BE2C (cell line): ENCODE measurements at places on chromosomes 4 and X.
A peak's percentile ranks its signal among the peaks of the same experiment; 100 is the strongest.

- no peak for DNase-seq
These were observed 74.1 kb upstream of the MAOA start for GRCh38 chrX:43581888-43582539.

- DNase-seq: no peak
These were observed 385.0 kb upstream of the SMIM31 start for GRCh38 chr4:164368894-164369293.

DNA sequence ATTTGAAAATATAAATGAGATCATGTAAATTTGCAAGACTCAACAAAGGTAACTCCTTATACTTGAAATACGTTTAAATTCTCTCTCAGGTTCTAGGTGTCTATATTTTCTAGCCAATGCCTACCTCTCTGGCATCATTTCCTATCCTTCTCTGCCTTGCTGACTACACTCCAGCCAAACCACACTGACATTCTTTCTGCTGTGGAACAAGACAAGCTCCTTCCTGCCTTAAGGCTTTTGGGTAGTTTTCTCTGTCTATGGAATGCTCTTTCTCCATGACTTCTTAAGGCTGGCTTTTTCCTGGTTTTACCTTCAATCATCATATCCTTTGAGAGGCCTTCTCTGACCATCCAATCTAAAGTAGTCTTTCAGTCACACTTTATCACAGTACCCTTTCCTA lies 201.0 kb downstream of the SPRY1 start:
- no peak for DNase-seq

- DNase-seq: no peak
These were observed 2024.1 kb upstream of the TENM3 start for GRCh38 chr4:180219080-180219479.

DNA sequence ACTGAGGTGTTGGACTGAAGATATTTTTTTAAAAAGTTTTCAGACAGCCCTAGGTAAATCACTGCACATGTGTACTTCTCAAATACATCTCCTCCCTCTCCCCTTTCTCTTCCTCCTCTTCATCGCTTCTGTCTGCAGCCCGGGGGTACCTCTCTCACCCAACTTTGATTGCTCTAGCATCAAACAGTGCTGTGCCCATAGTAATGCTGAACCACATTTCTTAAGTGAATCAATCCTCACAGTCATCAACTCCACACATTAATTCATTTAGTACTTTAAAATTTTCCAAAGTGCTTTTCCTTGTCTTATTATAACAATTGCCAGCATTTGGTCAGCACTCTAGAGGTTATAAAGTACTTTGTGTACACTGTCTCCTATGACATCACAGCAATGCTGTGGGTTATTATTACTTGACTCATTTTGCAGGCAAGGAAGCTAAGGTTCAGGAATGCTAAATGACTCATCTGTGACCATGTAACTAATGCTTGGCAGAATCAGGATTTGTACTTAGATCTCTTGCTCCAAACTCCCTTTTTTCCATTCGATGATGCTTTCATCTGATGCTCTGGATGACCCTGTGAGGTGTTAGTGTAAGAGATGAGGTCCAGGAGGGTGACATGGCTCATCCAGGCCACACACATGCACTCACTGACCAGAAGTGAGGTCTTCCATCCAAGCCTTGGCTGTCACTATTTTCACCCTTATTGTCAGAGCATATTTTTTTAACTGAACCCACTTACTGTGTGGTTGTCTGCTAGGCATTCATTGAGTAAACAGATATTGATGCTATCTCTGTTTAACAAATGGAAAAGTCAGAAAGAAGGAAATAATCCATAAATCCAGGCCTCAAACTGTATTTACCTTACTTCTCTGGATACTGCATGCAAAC lies 58.8 kb downstream of the RHOH start:
- no peak for DNase-seq

GRCh38 chrX:2627272-2627867 lies 63.7 kb upstream of the CD99 start:
- DNase-seq: peak; percentile 7

DNA sequence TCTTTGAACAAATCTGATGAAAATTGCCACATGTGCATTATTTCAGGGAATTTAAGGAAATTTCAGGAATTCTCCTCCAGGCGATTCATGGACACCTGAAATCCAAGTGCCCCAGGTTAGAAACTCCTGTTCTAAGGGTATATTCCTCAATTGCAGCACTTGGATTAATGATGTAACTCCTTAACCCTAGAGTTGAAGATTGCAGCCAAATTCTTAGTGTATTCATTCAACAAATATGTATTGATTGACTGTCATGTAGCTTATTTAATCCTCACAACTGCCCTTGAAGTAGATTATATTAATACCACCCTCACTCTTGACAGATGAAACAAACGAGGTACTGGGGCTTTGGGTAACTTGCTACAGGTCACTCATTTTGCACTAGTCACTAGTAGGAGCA lies 11.3 kb downstream of the CETN2 start:
- no peak for DNase-seq

GRCh38 chr4:82467471-82467870 lies 37.1 kb downstream of the ENOPH1 start:
- peak; percentile 33 for DNase-seq

DNA sequence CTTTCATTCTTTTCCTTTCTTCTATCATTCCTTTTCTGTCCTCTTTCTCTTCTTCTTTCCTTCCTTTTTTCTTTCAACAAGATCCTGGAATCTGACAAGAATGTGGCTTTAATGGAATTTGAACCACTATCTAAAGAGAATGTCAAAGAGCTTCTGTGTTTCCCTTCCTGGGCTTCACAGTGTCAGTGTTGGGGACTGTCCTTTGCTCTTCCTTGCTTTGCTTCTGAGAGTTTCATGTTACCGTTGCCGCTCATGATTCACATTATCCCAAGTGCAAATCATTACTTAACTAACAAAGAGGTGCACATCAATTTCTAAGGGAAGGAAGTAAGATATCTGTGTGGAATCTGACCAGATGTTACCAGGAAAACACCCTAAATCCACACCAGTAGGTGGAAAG lies 90.5 kb upstream of the DDIT4L start:
- DNase-seq: no peak

DNA sequence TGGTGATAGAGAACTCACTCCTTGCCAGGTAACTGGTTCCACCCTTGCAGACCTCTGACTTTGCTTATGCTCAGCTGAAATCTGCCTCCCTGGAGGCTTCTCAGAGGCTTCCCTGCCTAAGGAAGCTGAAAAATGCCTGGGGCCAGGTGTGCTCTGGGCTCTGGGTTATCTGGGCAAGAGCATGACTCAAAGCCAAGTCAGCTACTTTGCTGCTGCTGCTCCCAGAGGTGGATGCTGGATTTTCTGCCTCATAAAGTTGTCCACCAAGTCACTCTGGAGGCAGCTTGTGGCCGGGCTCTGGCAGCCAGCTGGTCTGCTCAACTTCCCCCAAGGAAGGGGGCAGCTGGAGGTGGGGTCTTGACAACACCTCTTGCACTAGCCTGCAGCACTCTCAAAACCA lies 132.7 kb downstream of the PJA1 start:
- no peak for DNase-seq

DNA sequence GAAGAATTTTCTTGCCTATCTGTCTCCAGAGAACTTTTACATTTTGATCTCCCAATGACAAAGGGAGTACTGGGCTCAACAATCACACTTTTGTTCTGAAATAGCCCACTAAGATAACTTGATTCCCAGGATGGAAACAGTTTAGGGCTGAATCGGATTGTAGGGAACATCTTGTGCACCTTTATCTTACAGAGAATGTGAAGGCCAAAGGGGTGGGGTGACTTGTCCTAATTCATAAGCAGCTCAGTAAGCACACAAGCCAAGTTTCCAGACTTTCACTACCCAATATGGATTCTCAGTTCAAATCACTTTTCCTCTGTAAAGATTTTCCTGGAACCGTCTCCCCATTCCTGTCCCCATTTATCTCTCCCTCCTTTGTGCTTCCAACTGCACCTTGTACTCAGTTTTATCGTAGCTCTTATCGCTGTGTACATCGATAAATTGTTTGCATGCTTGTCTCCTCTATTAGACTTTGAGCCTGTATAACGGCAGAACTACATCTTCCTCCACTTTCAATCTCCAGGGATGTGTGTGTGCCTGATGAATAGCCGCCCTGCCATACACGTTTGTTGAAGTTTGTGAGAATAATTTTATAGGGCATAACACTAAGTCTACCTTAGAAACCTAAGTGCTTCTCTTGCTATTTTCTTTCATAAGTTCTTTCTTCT lies 77.4 kb downstream of the MBNL3 start:
- no peak for DNase-seq

GRCh38 chrX:154058214-154058997 lies 38.7 kb upstream of the IRAK1 start:
- no peak for DNase-seq

DNA sequence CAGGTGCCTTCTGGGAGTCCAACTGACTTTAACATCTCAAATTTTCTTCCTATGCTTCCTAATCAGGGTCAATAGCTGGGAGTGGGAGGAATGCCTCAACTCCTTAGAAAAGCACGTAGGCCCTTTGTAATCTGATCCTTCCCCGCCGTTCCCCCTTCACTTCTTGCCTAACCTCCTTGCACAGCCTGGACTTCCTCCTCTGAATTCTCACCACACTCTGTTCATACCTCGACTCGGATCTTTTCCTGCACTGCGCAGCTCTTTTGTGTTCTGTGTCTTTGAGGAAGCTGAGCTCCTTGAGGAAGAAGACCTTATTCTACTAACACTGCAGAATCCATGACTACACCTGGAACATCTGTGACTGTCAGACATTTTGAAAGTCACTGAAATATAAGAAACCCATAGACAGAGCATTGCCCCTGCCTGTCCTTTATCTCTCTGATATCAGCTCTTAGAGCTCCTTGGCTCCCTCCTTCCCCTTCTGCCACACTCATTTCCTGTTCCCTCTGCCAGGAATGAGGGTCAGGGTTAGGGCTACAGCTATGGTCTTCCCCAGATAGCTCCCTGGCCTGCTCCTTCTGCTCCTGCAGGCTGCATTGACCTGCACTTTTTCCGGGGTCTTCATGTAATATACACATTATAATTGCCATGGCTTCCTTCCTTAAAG lies 140.2 kb upstream of the LDB2 start:
- DNase-seq: no peak

GRCh38 chr4:149708513-149709130 lies 107.0 kb downstream of the IQCM start:
- no peak for DNase-seq

DNA sequence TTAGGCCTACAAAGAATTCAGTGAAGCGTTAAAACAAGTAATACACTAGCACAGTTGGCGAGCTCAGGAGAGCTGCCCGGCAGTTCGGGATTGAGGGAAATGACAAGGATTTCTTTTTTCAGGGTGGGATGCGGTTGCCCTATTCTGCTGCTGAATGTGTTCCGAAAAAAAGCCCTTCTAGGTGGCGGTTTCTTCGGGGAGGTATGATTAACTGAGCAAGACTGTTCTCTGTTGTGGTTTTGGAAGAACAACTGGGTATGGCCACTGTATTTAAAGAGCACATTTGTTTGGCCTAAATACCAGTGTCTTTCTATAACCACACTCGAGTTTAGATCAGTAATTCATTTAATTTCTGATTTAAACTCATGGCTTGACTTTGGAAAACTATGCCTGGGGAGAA lies 459.7 kb upstream of the FAT1 start:
- no peak for DNase-seq

DNA sequence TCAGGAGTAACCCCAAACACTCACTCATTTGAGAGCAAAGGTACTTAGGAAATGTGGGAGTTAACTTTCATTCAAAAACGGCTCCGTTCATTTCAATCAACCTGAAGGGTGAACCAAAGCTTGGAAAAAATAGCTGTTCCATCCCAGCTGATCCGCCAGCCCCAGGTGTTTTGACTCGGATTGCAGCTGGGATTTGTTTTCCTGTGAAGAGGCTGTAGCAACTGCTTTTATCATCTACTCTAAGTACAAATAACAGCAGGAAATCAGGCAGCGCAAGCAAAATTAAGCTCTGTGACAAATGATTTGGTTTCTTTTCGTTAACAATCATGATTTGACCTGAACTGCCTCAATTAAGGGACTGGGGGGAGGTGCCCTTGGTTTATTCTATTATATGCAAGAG lies 154.7 kb downstream of the BEND2 start:
- no peak for DNase-seq

DNA sequence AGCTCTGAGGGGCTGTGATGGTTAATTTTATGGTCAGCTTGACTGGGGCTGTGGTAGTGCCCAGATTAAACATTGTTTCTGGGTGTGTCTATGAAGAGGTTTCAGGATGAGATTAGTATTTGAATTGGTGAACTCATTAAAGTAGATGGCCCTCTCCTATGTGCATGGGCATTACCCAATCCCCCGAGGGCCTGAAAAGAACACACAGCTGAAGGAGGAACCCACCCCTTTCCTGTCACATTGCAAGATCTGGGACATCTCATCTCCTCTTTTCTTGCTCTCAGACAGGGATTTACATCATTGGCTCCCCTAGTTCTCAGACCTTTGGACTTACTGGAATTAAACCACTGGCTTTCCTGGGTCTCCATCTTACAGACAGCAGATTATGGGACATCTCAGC lies 29.4 kb upstream of the NDP start:
- no peak for DNase-seq

GRCh38 chr4:131649227-131649626 lies 1499.9 kb upstream of the PCDH10 start:
- no peak for DNase-seq

- DNase-seq: peak; percentile 38
These were observed 80.8 kb downstream of the HMGN5 start for GRCh38 chrX:81120936-81121371.

- DNase-seq: no peak
These were observed 481.5 kb downstream of the BCOR start for GRCh38 chrX:39616098-39616729.

- DNase-seq: peak; percentile 42
These were observed at the start of gene EVC for GRCh38 chr4:5710961-5711478. Gene EVC, plus strand, starts transcription at chr4:5711201. Its CDS starts 180 bp downstream, at chr4:5711381.

- DNase-seq: no peak
These were observed 279.3 kb downstream of the INPP4B start for GRCh38 chr4:142566777-142567176.

DNA sequence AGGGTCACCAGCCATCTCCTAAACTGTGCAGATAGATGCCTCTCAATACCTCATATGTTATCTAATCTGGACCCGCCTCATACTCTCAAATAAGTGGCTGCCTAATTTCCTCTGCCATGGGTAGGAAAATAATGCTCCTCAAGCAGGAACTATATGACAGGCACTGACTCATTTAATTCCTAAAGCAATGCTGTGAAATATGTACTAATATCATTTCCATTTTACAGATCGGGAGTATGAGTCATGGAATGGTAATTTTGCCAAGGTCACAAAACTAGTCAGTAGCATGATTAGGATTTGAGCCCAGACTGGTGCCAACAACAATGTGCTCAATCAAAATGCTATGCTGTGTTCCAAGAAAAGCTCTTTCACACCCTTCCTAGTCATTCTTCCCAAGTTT lies 3.0 kb upstream of the NXT2 start:
- DNase-seq: no peak
